ENCODE measurements at places on chromosomes 1 and 21.

DNA sequence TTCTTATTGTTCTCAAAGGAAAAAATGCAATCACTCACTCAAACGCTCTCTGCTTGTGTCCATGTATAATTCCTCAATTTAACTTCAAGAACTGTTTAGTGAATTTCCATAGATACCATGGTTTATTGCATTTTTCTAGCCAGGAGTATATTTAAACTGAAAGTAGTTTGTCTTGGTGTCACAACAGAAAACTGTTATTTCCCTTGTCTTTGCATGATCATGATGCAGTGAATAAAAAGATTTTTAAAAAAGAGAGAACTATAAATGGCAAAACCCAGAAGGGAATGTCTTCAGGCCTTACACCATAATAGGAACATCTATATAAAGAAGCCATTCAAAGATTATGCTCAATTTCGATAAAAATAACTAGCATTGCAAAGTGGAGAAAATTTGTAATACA is 523.5 kb upstream of the ADGRL4 start:
- no peak for DNase-seq

GRCh38 chr1:159009287-159009686 is 420 bp upstream of the IFI16 start:
- no peak for DNase-seq

GRCh38 chr1:210681158-210681557 is 352.5 kb downstream of the HHAT start:
- DNase-seq = no peak

DNA sequence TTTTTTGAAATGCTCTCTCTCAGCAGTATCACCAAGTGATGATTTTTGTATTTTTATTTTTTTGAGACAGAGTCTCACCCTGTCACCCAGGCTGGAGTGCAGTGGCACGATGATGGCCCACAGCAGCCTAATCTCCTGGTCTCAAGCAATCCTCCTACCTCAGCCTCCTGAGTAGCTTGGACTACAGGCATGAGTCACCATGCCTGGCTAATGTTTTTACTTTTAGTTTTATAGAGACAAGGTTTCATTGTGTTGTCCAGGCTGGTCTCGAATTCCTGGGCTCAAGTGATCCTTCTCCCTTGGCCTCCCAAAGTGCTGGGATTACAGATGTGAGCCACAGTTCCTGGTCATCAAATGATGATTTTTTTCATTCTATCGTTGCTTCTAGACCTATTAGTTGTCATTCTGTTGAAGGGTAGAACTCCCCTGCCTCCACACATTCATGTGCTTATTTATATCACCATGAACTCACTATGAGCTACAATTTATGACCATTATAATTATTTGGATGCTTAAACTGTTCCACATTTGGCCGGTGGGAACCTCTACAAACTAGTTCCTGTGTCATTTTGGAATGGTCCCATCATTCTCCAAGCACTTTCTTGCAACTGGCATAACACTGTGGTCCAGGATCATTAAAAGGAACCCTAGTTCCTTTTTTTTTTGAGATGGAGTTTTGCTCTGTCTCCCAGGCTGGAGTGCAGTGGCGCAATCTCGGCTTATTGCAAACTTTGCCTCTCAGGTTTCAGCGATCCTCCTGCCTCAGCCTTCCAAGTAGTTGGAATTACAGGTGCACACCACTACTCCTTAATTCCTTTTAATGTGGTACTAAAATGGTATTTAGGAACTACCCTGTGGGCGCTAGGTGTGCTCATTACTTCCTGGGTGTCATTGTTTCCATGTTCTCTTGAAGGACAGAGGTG is 20.2 kb upstream of the TOR3A start:
- DNase-seq = no peak

DNA sequence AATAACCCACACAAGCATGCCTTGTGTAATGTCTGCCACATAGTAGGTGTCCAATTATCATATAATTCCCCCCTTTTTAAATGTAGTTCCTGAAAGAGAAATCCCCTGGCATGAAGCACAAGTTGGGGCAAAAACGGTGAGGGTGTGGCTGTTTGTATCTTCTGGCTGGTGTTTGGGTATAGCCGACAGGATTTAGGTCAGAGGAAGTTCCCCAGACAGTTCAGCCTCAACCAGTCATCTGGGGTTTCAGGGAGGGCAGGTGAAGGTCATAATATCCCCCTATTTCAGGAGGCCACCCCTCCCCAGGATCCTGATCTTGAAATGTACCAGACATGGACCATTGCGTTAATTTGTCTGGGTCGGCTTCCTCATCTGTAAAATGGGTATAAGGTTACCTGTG is 29.1 kb upstream of the JUN start:
- no peak for DNase-seq
